ENCODE measurements at places on chromosomes 7 and 10.

- H3K4me3 ChIP-seq, result peak overlapping the region; percentile 69
- DNase-seq, result no peak
- peaks cover 88% of the 10 kb centered on the region for H3K27me3 ChIP-seq
- H3K27ac ChIP-seq, result no peak overlapping the region
These were observed 29.3 kb upstream of the KCNK18 start for GRCh38 chr10:117167789-117168674.

DNA sequence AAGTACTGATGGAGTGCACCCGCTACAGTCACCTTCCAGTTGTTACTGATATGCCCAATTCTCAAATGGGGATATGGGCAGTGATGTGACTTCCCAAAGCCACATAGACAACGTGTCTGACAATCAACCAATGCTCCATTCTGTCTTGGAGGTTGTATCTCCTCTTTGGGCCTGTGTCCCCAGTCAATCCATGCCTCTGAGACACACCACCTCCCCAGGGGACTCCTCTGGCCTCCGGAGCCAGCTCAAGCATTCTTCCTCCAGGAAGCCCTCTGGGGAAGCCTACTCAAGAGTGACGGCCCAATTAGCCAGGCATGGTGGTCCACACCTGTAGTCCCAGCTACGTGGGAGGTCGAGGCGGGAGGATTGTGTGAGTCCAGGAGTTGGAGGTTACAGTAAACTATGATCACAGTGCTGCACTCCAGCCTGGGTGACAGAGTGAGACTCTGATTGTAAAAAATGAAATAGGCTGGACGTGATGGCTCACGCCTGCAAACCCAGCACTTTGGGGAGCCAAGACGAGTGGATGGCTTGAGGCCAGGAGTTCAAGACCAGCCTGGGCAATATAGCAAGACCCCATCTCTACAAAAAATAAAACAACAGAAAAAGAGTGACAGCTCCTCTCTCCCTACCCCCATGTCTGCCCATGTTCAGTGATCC lies 99.5 kb upstream of the TNRC18 start:
- DNase-seq, result peak; percentile 76
- H3K4me3 ChIP-seq, result no peak overlapping the region
- no peaks in the 10 kb centered on the region for H3K4me1 ChIP-seq
- H3K27me3 ChIP-seq, result no peaks in the 10 kb centered on the region

GRCh38 chr10:50824782-50825181 lies 60.6 kb downstream of the A1CF start:
- no peak for DNase-seq
- H3K36me3 ChIP-seq, result no peaks in the 10 kb centered on the region
- H3K27me3 ChIP-seq, result no peaks in the 10 kb centered on the region
- H3K4me1 ChIP-seq, result no peaks in the 10 kb centered on the region
- H3K4me3 ChIP-seq, result no peak overlapping the region

GRCh38 chr7:51316262-51316665 lies 345 bp downstream of the COBL start:
- H3K27me3 ChIP-seq, result peaks cover 4% of the 10 kb centered on the region
- H3K27ac ChIP-seq, result 0 out of 2 replicates have a peak overlapping the region, but pooled peaks have one; percentile 9
- no peaks in the 10 kb centered on the region for H3K36me3 ChIP-seq
- peak; percentile 74 for DNase-seq
